AG09309 (cell line): ENCODE measurements at places on chromosomes 6 and 20.

- no peak for DNase-seq
Measured at GRCh38 chr20:4883051-4883450, 118.3 kb downstream of the SLC23A2 start.

- no peak for DNase-seq
Measured at GRCh38 chr6:85482206-85482904, 32.5 kb downstream of the NT5E start.

DNA sequence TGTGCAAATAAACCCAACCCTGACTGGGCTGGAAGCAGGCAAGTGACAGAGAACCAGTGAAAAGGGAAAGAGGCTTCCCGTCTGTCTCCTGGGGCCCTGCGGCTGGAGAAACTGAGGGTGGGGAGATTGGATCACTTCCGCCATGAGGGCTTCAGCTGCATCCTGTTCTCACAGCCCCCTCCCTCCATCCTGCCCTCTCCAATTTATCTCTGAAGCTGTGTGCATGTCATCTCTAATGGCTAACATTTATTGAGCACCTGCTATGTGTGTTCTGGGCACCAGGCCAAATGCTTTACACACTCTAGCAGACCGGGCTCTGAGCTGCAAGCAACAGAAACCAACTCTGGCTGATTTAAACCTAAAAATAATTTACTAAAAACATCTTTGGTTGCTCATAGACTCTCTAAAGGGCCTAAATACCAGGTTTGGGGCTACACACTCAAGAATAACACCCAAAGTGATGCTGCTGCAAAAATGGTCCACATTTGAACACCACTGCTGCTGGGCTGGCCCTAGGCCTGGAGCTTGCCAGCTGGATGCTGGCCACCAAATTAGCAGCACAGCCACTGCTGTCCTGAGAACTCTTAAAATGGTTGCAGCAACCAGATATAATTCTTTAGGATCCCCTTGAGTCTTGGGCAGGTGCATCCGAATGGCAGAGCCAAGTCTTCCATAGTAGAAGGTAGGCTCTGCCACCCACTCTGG, 123.6 kb upstream of the LRFN2 start:
- DNase-seq = no peak

DNA sequence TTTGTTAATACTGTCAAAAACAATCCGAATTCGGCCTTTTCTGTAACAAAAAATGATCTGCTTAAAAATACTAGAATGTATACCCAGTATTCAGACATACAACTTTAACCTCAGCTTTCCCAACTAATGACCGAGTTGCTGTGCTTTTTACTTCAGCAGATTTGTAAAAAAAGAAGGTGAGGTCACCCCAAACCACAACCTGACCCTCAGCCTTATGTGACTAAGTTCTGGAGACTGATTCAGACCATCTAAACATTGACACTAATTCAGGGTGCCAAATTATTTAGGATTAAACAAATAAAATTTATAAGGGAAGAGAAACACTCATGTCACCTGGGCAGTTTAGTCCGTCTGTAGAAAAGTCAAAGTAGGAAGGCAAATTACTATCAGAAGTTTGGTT, 7.7 kb downstream of the CCN6 start:
- no peak for DNase-seq

DNA sequence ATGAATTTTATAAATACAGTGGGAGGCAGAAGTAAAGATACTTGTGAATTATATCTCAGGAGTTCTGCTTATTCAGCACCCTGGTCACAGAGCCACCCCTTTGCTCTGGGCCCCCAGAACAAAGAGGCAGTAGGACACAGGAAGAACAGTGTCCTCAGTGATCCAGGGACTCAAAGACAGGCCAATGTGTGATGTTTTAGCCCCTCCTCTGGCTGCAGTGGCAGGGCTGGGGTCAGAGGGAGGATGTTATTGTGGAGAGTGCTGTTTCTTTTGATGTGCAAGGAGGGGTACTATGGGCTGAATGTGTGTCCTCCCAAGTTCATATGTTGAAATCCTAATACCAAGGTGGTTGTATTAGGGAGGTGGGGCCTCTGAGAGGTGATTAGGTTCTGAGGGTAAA, 74.1 kb upstream of the MAP3K7 start:
- no peak for DNase-seq

DNA sequence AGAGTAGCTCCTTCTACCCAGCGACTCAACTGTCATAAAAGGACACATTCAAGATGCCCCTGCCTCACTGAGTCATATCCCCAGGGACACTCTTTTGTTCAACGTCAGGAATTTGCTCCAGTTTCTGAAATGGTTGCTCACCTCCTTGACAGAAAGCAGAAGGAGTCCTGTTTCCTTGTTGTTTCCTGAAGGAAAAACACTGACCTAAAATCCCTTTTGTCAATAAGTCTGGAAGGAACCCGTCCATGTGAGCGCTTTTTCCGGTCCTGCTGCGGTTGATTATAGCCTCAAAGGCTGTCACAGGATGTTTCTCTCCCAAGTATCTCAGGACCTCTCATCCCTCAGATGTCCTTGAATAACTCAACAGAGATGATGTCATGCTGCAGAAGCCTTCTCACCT, 113.6 kb upstream of the PLEKHG1 start:
- no peak for DNase-seq

- no peak for DNase-seq
Measured at GRCh38 chr6:4017834-4018170, 61.1 kb downstream of the FAM217A start.

- no peak for DNase-seq
Measured at GRCh38 chr6:5723841-5724691, 282.7 kb downstream of the NRN1 start.

DNA sequence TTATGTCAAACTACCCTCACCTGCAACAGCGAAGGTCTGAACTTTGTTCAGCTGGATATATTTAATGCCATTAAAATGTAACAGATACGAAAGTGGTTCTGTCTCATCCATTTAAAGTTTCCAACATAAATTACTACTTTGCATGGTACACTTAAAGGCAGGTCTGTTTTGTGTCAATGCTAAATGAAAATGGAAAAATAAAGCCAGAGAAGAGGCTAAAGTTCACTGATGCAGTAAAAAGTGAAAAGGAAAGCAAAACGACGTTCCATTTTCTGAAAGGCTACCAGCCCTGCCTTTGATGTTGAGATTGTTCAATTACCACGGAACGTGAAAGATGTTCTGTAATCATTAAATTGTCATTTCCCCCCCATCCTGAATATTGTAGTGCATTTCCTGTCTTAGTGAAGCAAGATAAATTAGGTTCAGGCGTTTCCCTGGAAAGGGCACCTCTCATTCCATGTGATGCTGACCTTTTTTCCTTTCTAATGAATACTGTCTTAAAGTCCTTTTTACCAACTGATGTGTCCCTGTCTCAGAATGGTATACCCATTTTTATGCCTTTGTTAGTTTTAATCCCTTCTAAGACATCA, 334.7 kb upstream of the JAG1 start:
- DNase-seq = no peak

GRCh38 chr6:128412680-128413079, 107.7 kb downstream of the PTPRK start:
- no peak for DNase-seq

GRCh38 chr6:156587751-156588301, 189.4 kb upstream of the ARID1B start:
- no peak for DNase-seq

DNA sequence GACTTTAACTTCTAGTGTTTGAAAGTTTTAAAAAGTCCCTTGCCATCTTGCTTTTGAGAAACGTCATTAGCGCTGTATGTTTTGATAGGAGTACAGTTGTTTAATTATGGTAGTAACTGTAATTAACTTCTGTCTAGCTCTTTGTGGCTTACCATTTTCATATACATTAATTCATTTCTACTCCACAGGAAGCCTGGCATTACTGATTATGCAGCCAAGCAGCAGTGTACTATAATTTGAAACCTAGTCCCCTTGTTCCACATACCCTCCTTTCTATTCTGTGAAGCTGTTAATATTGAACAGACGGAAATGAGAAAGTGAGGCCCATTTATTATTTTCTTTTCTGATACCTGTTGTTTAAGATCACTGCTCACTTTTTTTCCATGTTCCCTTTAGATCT, 235.4 kb downstream of the CDKAL1 start:
- DNase-seq = no peak

- no peak for DNase-seq
Measured at GRCh38 chr20:40192081-40192480, 497.0 kb downstream of the MAFB start.

DNA sequence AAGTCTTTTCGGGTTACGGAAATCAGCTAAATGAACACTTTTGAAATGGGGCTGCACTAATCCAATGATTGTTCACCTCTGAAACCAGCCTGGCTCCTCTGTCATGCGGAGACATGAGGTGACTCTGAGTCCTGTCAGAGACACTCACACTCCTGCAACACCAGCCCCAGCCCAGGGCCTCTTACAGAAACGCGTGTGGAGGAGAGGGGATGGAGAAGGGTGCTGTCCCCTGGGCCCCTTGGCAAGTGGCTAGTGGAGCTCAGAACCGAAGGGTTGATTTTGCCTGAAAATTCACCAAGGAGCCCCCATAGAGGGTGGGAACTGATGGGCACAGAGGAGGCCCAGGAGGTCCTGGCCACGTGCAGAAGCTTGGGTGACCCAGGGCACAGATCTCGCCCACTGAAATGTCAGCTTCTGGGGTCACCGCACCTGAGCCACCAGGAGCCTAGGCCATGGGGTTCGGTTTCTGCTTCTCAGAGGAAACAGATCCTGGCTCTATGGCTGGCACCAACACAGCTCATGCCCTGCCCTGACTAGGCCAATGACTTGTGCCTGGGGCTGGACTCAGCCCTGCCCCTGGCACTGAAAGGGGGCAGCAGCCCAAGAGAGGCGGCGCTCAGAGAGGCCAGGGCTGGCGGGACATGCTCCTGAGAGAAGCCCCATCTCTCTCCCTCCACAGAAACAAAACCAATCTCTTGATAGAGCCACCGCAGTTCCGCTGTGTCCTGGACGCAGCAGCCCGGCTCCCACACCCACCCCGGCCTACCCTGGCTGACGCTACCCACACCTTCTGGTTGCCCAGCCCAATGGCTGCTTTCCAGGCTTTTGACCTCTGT, 144.7 kb downstream of the ERMARD start:
- no peak for DNase-seq

DNA sequence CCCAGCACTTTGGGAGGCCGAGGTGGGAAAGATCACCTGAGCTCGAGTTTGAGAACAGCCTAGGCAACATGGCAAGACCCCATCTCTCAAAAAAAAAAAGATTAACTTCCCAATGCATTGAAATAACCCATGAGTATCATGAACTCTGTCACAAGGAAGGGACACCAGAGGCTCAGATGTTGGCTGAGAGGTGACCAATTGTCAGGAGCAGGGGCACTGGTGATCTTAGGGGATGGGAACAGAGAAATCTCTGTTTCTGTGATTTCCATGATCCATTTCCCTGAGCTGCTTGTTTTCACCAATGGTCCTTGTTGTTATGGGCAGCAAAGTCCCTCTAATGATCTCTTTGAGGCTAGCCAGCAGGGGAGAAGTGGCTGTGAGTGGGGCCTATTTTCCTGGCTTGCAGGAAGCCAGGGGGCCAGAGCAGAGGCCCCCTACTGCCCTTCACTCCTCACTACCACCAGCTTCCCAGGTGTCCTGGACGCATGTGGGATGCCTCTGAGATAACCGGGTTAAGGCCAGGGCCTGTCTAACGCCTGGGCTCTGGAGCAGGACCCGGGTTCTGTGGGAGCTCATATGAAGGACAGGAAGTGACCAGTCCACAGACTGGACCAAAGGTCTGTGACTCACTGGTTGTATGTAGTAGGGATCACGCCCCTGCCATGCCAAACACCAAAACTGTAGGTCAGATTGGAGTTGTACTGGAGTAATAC, 54.4 kb downstream of the PCNA start:
- no peak for DNase-seq

DNA sequence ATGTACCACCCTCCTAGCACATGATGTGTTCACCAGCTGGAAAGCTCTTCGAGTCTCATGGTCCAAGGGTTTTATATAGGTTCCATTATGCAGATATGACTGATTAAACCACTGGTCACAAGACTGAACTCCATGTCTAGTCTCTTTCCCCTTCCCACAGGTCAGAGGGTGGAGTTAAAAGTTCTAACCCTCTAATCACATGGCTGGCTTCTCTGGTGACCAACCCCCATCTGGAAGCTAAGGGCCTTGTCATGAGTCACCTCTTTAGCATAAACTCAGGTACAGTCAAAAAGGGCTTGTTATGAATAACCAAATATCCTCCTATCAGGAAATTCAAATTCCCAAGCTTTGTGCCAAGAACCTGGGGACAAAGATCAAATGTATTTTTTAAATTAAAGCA, 52.0 kb upstream of the KLHL31 start:
- no peak for DNase-seq

DNA sequence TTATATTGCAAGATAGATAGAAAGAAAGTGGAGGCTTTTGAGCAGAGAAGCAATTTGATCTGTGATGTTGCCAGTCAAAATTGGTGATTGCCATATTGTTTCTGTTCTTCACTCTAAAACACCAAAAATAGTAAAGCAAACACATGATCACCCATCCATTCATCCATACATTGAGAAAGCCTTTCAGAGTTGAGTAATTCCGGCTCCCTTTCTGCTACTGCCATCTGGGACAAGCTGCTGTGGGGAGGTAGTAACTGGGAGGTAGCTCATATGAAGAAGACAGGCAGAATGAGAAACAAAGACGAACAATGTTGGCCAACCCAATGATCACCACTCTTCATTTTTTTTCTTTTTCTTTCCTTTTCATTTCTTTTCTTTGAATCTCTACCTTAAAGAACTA, 51.1 kb upstream of the HBS1L start:
- DNase-seq = no peak

DNA sequence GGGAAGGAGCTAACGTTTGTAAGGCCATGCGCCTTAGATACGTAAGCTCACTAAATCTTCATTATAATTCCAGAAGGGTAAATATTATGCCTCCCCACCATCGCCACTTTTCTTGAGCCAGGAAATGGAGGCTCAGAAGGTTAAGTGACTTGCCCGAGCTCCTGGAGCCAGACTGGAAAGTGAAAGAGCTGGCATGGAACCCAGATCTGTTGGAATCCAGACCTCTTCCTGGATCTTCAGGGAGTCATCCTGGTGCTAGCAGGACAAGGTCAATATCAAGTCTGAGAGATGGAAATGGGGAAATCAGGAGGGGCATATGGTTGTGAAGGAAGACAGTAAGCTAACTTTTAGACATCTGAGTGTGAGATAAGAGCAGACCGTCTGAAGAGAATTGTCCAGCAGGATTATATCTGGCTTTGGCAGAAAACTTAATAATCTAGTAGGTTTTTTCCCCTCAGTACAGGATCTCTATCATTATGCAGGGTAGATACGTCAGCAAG, 6.2 kb downstream of the TMEM200A start:
- DNase-seq = no peak

- DNase-seq = no peak
Measured at GRCh38 chr6:91824331-91824730, 1237.5 kb upstream of the MAP3K7 start.

GRCh38 chr6:107820338-107821261, 3.5 kb downstream of the SCML4 start:
- DNase-seq = no peak
